ENCODE measurements at places on chromosomes 12 and 14.

DNA sequence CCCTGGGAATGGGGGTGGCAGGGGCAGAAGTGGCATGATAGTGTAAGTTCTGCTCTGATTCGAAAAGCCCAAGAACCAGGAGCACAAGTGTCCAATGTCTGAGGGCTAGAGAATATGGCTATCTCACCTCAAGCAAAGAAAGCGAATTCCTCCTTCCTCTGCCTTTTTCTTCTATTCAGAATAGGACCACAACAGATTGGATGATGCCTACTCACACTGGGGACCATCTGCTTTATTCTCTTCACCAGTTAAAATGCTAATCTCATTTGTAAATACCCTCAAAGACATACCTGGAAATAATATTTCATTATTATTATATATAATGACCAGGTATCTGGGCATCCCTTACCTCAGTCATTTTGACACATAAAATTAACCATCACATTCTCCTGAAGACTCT is 808.7 kb downstream of the NRXN3 start:
- no peak for DNase-seq

- no peak for DNase-seq
These were observed 23.0 kb downstream of the TSHR start for GRCh38 chr14:80978403-80978802.

GRCh38 chr12:54521293-54522060 is 23.9 kb downstream of the NCKAP1L start:
- no peak for DNase-seq

DNA sequence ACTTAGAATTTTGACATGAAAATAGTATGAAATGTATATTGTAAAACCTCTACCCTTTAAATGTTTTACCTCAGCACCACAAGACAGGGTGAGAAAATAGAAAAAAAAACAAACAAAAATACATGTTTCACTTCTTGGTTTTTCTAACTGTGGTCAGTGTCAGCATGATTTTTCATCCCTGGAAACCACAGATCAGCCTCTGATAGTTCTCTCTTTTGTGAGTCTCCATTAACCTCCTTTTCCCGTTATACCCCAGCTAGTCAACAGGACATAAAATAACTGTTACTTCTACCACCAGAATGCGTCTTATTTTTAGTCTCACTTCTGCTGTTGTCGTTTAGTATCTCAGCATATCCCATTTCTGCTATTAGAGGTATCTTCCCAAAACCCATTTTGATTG is 48.3 kb upstream of the KCNMB4 start:
- no peak for DNase-seq

DNA sequence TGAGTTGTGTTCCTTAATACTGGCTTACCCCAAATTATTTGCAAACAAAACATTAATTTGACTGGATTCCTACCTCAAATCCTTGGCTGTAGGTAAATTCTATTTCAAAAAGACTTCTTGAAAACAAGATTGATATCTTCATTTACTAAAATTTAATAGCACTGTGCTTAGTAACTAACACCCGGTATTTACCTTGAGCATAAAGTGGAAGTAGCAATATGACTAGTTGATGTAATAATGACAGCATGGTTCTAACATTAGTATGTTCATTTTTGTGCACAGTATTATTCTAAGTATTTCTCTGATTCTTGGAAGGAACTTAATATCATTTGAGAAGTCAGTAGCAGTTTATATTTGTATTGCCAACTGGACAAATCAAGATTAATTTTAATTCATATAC is 96.8 kb downstream of the PPHLN1 start:
- no peak for DNase-seq

DNA sequence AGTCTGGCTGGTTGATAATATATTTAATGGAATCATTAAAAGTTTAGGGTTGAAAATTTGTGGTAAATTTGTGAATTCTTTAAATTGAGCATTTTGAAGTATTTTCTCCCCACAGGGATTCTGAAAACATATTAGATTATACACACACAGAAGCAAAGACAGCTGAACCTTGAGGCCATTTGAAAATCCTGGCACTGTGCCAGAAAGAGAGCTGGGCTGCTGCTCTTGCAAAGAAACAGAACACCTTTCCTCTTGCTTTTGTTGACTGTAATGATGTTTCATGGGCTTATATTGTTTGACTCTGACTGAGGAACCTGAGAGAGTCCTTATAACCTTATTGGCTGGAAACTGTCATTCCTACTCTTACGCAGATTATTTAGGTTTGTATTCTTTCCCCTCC is 4.8 kb downstream of the RNF34 start:
- no peak for DNase-seq

GRCh38 chr12:69083689-69084088 is 150.7 kb upstream of the CPM start:
- DNase-seq: no peak

GRCh38 chr12:88400302-88400701 is 180.0 kb downstream of the KITLG start:
- no peak for DNase-seq

DNA sequence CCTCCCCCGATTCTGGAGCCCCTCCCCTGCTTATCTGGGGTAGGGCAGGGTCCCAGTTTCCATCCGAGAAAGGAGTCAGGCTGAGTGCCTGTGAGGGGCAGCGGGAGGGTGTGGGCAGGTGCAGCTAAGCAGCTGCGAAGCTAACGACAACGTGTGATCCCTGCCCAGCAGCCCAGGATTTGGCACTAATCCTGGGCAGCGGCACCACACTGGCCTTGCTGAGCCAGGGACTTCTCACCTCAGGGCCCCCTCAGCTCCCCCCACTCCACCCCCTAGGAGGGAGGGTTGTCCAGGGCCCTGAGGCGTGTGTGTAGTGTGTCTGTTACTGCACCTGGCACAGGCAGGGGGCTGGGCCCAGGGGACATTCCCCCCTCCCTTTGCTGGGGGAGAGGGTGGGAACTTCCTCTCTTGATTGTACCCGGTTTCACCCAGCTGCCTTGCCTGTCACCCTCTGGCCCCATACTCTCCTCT is 1.8 kb downstream of the SMIM41 start:
- DNase-seq: no peak

DNA sequence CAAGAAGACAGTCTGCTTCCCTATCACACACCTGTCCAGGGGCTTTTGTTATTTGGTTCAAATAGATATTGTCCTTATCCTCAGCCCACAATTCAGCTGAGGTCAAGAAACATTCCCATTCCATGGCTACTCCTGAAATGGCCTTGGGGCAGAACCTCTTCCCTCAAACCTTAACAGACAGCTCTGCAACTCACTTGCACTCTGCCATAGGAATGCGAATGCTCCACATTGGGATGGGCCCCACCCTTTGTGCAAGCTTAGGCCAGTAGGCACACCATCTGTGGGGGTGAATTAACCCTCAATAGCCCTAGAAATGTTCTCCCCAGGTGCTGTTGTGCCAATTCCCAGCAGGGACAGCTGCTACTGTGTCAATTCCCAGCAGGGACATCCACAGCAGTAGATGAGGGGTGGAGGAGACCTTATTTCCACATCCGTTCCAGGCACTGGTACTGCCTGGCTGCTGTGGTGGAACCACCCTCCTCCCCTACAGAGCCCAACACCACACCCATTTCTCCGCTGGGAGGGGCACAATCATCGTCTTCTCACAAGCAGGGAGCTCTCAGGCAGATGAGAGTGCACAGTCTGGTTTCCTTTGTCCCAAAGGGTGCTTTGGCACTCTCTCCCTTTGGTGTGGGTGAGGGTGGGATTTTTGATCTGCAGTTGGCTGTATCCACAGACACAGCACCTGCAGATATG is 42.3 kb upstream of the GLIPR1 start:
- no peak for DNase-seq

GRCh38 chr12:82473111-82473754 is 114.9 kb downstream of the METTL25 start:
- DNase-seq: no peak

GRCh38 chr14:77053046-77053841 is 24.7 kb upstream of the IRF2BPL start:
- DNase-seq: no peak

DNA sequence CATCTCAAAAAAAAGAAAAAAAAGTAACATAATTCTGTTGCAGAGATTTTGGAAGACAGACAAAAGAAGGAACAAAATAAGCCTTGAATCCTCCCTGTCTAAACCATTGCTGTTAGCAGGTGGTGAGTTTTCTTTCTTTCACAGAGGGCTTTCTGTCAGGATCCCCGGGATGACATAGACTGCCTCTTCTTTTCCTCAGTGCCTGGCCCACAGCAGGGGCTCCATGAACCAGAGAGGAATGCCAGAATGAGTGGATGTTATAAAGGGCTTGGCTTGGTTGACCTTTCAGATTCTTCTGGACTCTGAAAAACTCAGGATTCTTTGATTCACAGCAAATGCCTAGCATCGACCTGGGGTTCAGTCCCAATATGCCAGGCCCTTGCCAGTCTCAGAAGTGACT is 45.8 kb upstream of the CORO1C start:
- DNase-seq: no peak

DNA sequence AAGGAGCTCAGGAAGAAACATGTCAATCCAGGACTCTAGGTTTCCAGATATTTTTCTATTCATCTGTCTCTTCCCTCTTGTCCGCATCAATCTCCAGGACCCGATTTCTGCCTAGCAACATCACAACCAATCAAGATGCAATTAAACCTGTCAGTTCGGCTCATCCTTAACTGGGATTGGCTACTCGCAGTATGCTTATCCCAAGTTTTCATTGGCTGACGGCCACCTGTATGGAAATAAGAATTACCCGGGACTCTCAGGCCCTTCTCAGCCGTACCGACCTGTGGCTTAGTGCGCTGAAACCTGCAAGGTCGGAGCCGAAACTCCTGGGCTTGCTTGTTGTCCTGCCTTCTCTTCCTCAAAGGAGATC is 20.4 kb upstream of the ATP5MC2 start:
- DNase-seq: peak; percentile 97

DNA sequence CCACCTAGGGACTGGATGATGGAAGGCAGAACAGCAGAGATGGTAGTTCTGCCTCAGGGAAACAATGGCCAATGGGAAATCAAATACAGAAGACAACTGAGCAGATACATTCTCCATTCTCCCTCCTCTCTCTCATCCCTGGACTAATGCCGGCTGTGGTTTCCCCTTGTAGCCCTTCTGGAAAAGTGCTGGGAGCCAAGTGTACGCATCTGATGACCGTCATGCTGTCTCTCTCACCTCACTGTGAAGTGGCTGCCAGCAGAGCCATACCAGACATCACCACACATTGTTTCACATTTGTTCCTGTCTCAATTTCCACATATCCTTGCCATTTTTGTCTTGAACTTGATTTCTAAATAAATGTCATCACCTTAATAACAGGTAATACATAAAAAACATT is 3.1 kb downstream of the TAS2R46 start:
- DNase-seq: no peak

- no peak for DNase-seq
These were observed 50.5 kb upstream of the FBRSL1 start for GRCh38 chr12:132439333-132439904.

DNA sequence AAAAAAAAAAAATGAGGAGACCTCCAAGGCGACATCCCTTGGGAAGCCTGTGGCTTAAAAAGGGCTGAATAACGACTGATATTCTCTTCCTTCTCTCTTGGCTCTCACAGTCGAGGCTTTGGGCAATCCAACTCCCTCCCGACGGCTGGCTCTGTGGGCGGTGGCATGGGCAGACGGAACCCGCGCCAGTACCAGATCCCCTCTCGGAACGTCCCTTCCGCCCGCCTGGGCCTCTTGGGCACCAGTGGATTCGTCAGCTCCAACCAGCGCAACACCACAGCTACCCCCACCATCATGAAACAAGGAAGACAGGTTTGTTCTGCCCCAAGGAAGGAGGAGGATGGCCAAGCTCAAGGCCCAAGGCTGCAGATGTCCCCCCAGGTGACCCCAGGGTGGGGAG is 127.8 kb downstream of the GCH1 start:
- no peak for DNase-seq

GRCh38 chr12:131830914-131831571 is 2.9 kb downstream of the MMP17 start:
- DNase-seq: peak; percentile 60

GRCh38 chr14:73259837-73260236 is 22.5 kb downstream of the PAPLN start:
- DNase-seq: no peak

DNA sequence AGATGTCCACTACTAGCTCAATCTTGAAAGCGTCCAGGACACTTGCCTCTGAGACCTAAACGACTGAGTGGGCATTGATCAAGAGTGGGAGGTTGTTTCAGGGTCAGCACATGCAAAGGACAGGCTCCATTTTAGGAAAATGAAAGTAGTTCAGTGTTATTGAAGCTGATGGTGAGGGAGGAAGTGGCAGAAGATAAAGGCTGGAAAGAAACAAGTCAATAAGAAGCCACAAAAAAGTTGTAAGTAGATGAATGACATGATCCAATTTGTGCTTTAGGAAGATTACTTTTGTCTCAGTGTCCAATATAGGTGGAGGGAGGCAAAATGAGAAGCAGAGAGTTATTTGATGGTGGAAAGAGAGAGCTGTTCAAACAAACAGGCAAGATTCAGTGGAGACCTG is 22.0 kb downstream of the GPR65 start:
- DNase-seq: no peak

- DNase-seq: no peak
These were observed 40.2 kb downstream of the MYF5 start for GRCh38 chr12:80756875-80757274.
